ENCODE measurements at places on chromosomes 4 and X.
A peak's percentile ranks its signal among the peaks of the same experiment; 100 is the strongest.

DNA sequence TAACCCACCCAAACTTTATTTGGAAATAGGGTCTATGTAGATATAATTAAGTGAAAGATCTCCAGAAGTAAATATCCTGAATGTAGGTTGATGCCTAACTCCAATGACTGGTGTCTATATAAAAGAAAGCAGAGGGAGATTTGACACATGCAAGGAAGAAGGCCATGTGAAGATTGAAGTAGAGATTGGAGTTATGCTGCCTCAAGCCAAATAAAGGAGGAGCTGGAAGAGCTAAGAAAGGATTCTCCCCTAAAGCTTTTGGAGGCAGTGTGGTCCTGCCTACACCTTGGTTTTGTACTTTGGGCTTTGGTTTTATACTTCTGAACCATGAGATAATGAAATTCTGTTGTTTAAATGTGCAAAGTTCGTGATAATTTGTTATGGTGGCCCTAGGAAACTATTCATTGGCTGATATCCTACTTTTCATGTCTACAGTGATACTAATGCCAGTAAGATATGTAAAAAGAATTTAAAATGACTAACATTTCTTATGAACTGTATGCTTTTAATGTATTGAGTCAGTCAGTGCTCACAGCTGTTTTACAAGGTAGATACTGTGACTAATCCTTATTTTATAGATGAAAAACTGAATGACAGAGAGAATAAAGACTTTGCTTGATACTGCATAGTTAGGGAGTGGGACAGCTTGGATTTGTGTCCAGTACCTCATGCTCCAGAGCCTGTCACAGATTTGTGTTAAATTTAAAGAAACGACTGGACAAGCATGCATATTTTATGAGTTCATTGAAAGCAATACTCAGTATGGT lies 5.9 kb upstream of the RAB40AL start:
- no peak for DNase-seq

DNA sequence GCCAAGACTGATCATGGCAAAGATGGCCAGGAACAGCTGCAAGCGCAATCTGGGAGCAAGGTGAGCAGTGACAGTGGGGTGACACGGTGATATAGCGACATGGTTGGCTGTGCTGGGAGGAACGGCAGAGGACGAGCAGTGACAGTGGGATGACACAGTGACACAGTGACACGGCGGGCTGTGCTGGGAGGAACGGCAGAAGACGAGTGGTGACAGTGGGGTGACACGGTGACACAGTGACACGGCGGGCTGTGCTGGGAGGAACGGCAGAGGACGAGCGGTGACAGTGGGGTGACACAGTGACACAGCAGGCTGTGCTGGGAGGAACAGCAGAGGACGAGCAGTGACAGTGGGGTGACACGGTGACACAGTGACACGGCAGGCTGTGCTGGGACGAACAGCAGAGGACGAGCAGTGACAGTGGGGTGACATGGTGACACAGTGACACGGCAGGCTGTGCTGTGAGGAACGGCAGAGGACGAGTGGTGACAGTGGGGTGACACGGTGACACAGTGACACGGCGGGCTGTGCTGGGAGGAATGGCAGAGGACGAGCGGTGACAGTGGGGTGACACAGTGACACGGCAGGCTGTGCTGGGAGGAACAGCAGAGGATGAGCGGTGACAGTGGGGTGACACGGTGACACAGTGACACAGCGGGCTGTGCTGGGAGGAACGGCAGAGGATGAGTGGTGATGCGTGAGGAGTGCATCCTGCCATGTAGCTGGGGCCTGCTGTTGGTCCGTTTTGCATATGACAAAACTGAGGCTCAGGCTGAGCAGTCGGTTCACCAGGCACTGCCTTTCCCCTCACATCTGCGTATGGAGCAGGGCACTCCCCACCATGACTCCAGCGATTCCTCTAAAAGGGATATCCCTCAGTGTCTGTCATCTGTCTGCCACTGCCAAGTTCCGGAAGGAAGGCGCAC lies 36.0 kb upstream of the MXD4 start:
- DNase-seq, result no peak

DNA sequence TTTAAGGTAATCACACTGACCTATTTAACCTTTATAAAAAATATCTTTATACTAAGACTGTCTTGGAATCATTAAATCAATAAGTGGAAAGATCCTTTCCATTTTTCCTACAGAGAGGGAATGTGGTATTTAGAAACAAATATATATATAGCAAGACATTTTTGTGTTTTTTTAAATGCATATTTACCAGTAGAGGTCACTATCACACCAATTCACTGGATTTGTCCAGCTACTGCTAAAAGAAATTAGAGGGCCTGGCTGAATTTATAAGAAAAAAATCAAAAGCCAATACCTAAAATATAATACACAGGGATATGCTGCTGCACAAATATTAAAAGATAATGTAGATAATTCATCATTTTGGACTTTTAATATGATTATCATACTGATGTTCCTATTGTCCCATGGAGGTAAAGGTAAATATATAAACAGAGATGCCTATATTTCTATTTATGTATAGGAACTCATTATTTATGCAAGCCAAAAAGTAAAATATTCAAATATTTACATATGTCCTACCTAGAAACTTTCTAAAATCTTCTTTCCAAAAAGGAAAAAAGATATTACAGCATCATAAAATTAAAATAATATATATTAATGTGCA lies 69.5 kb downstream of the PDE5A start:
- no peak for DNase-seq

DNA sequence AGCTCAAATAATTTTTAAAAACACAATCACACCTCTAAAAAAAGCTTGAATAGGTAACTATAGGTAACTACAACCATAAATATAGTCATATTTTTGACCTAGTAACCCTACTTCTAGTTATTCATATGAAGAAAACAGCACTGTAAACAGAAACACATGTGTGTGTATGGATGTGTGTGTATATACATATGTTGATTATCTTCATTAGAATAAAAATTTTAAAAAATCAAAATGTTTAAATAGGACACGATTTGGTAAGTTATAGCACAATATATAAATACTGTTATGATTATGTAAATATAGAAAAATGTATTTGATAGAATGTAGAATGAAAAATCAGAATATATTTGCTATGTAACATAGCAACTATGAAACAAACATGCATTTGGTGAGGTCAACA lies 258.1 kb upstream of the GK2 start:
- no peak for DNase-seq

DNA sequence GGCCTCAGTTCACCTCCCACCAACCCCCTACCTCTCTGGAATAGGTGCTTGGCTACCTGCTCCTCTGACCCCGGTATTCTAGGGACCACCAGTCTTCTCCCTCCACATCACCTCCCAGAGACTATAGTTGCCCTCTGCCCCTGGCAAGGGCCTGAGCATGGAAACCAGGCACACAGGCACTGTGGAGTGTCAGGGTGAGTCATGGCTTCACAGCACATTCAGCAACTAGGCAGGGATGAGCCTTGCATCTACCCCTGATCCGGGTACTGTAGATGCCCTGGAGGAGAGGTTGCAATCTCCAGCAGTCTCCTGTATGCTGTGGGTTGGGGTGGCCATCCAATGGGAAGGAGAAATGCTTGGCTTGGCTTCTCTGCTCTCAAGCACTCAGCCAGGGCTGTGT lies 472.7 kb downstream of the IDS start:
- no peak for DNase-seq

GRCh38 chrX:12237131-12237530 lies 98.9 kb downstream of the FRMPD4 start:
- DNase-seq, result no peak

DNA sequence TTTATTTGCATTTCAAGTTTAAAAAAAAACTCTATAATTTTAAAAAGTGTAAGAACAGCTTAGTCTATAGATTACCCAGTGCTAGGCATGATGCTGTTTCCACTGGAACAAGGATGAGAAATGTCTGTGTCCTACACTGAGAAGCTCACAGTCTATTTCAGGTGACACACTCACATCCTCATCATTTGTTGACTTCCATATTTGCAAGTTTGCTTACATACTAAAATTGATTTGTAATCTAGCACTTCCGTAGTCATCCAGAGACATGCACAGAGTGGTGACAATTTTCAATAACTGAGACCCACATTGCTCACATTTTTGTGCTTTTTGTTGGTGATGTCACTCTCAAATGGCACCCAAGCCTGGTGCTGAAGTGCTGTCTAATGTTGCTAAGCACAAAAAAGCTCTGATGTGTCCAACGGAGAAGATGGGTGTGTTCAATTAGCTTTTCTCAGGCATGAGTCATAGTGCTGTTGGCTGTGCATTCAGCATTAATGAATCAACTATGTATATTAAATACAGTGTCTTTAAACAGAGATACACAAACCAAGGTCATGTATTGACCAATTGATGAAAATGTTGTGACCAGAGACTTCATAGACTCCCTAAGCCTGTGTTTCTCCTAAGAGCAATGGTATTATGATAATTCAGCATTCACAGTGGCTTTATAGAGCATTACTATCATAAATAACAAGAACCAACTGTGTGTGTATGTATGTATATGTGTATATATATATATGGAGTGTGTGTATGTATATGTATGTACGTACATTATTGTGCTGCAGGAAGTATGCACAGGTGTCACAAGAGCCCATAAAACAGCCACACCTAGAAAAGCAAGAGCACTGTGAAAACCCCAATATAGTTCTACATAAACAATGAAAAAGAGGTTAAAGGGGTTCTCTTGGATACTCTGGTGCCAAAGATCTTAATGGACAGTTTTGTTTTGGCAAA lies 31.2 kb upstream of the VCX3B start:
- DNase-seq, result no peak

DNA sequence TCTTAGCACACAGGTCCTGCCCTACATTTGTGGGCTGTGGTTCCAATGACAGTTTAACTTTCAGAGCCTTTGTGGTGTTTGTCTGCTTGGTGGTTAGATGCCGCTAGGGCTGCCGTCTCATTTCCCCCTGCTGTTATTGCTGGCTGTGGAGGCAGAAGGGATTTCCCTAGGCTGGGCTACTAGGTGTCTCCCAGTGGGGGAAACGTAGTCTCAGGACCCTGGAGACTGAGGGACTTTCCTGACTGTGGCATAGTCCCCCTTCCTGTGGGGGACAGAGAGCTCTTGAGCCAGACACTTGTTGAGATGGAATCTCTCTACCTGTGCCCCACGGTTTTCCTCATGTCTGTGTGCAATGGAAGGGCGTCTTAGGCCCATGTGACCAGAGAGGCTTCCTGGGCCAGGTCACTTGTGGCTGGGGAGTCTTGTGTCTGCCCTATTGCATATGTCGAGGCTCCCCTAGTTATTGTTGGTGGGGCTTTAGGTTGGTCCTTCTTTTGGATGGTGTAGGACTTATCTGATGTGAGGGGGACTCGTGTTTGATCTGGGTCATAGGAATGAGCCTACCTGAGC lies 68.2 kb downstream of the ARHGAP10 start:
- DNase-seq, result peak; percentile 45

- DNase-seq, result no peak
Observed at GRCh38 chr4:10981096-10981495, 296.5 kb upstream of the CLNK start.

- no peak for DNase-seq
Observed at GRCh38 chr4:180086480-180087190, 2156.6 kb upstream of the TENM3 start.

GRCh38 chrX:37060999-37061398 lies 52.8 kb downstream of the FAM47C start:
- no peak for DNase-seq

GRCh38 chr4:8534129-8534528 lies 46.1 kb upstream of the GPR78 start:
- no peak for DNase-seq

DNA sequence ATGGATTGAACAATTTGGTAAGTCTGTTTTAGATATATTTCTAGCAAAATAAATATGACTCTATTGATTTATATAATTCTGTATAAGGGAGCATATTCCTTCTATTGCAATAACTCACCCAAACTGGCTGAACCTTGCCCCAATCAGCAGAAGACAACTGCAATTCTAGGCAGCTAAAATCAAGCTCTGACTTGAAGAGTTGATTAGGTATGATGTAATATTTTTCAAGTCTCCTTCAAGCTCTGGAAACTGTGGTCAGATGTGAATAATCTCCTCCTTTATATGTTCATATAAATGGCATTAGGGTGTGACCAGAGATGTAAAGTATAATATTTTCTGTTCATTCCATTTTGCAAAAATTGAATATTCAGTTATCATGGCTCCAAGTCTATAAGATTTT lies 8.2 kb downstream of the RASSF6 start:
- DNase-seq, result no peak

- DNase-seq, result no peak
Observed at GRCh38 chrX:13764281-13764680, 29.7 kb downstream of the OFD1 start.

DNA sequence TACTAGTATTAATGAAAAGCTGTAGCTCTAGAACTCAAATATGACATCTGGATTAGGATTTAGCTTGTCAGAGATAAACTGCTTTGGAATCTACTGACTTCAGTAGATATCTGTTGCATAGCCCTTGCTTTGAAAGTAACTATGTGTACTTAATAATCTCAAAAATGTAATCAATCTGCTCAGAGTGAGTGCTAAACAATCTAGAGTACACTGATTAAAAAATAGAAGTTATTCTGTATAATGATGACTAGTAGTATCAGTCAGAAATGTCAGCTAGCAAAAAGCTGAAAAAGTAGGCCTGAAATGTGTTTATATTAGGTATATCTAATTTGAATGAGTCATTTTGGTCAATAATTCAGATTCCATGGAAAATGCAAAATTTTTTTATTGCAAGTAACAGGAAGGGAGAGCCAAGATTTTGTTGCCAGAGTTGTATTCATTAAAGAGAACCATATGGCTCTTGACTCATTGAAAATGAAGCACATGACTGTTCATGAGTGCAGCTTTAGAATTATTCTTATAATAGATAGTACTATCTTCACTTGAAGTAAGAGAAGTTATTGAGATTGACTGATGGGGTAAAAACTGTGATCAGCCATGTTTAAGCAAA lies 20.0 kb downstream of the CLCN3 start:
- DNase-seq, result no peak

DNA sequence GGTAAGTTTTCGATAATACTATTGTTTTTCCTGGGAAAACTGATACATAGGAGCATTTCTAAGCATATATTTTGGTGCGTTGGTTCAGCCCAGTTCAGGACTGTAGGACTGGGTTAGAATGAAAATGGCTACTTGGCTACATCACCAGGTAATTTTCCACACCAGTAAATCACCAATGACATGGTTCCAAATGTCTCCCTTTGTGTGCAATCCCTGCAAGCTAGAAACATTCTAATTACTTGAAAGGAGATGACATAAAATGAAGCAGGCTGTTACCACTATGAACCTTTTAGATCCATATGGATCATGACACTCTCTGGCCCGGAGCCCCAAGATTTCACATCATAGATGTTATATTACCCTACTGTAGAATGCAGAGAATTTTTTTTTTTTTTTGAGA lies 577.4 kb upstream of the FTHL17 start:
- DNase-seq, result no peak

- no peak for DNase-seq
Observed at GRCh38 chr4:56026596-56026995, 77.9 kb downstream of the CEP135 start.

Data from T-helper 9 cell (primary cell).